ENCODE measurements at places on chromosomes 2 and 18. TPM values are rescaled to one million over a fixed set of nuclear protein-coding genes. Genes with fewer than 3 reads are reported as not detected.

DNA sequence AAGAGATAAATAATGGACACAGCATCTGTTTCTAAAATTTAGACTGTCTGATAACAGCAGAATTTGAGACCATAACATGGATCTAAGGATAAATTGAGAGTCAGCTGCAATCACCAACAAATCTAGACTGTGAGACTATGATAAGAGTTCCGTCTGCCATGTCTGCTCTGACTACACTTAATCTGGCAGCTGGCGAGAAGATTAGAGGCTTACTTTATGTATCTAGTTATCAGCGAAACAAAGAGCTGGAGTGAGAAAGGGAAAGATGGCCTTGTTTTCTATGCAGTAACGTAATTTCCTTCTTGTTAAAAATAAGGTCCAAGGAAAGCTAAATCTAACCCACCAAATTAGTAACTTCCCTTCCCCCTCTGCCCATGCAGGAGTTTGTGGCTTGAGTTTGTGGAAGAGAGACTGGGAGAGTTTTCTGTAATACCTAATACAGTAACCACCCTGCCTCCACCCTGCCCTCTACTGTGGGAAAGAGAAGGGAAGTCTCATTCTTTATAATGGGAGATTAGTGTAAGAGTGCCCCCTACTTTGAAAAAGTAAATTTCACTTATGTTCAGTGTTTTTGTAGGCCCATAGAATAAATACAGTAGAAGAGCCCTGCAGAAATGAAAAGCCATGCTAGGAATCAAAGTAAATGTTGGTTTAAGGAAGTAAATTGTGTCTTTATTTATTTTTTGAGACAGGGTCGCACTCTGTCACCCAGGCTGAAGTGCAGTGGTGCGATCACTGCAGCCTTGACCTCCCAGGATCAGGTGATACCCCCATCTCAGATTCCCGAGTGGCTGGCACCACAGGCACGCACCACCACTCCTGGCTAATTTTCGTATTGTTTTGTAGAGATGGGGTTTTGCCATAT, 27.5 kb downstream of the EML4 start:
- H3K36me3 ChIP-seq, result no peaks in the 10 kb centered on the region
- no peak overlapping the region for H3K4me3 ChIP-seq
- no peaks in the 10 kb centered on the region for H3K27me3 ChIP-seq
- peak overlapping the region; percentile 7 for H3K27ac ChIP-seq

Gene CHST9
- total RNA-seq, result 0.05 TPM

DNA sequence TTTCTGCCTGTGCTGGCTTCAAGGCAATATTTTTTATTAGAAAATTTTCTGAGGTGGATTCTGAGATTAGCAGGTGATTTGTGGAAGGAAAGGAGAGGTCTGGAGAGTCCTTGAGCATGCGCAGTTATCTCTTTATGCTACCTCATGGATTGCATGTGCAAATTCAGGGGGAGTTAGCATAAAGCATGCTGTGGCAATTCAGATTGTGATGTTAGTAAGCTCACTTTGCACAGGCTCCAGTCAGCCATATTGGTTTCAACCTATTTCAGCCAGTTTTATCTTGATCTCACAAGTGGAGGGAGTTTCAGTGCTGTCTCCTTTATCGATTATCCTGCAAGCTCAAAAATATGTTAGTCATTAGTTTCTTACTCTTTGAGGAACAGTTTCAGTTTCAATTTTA, 2012.3 kb upstream of the PIK3C3 start:
- no peak for DNase-seq
- H3K4me3 ChIP-seq, result no peak overlapping the region
- H3K27ac ChIP-seq, result no peak overlapping the region
- H3K4me1 ChIP-seq, result no peaks in the 10 kb centered on the region

GRCh38 chr18:67243799-67244587, 272.5 kb downstream of the DSEL start:
- no peak for DNase-seq
- no peaks in the 10 kb centered on the region for H3K27me3 ChIP-seq
- H3K27ac ChIP-seq, result no peak overlapping the region
- no peaks in the 10 kb centered on the region for H3K36me3 ChIP-seq
- H3K4me3 ChIP-seq, result no peak overlapping the region

DNA sequence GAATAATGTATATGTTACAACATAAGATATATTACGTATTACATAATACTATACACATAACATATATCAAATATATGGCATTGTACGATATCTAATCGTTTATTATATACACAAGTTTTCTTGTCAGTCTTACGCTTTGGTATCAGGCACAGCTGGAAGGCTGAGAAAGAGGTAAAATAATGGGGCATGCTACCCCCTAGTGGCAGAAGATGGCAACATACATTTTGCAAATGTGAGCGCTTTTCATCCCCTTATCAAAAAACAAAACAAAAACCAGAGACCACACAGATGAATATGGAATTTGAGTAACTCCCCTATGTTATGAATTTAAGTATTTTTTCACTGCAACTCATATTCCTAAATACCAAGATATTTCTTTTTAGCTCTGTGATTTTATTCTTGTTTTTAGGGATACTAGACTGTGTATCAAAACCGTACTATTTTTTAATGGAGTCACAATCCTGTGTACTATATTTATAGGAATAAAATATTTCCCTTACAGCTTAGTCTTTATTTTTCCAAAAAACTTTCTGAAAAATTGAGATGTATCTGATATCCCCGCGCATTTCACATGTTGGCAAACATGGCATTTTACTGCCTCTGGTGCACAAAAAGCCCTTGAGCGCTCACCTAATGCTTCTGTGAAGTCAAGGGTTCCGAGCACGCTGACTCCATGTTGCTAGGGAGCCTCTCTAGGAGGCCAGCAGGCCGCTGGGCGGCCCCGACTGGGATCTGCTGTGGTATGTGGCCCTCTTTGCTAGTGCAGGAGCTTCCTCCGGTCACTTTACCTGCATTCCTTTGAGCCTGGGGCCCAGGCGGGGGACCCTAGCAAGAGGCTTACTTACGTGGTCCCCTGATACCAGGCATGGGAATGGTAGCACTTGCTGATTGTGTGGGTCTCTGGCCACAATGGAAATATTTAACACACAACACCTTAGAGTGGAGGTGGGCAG, 62.5 kb downstream of the SLC4A3 start:
- no peak overlapping the region for H3K27ac ChIP-seq
- H3K36me3 ChIP-seq, result no peaks in the 10 kb centered on the region
- H3K4me3 ChIP-seq, result no peak overlapping the region
- no peaks in the 10 kb centered on the region for H3K4me1 ChIP-seq
- peaks cover 8% of the 10 kb centered on the region for H3K27me3 ChIP-seq
- DNase-seq, result peak; percentile 51
